ENCODE measurements at places on chromosomes 5 and 9.

- DNase-seq, result no peak
These were observed 226.8 kb downstream of the NMUR2 start for GRCh38 chr5:152178350-152178699.

GRCh38 chr9:25709941-25710340 is 31.7 kb upstream of the TUSC1 start:
- DNase-seq, result no peak

DNA sequence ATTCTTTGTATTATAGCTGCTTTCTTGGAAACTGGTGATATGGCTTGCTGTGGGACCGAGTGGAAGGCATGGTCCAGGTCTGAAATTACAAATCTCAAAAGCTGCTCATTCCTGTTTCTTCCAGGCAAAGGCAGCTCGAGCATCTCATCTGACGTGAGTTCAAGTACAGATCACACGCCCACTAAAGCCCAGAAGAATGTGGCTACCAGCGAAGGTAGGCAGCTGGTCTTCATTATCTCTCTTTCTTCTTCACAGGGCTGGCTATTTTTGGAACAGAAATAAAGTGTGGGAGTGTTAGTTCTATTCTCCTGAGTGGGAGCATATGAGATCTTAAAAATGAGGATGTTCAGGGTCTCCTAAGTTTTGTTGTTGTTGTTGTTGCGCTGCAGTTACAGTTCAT is 115.9 kb downstream of the FBXL7 start:
- DNase-seq, result no peak

GRCh38 chr5:133205649-133206048 is 153.8 kb downstream of the HSPA4 start:
- no peak for DNase-seq

DNA sequence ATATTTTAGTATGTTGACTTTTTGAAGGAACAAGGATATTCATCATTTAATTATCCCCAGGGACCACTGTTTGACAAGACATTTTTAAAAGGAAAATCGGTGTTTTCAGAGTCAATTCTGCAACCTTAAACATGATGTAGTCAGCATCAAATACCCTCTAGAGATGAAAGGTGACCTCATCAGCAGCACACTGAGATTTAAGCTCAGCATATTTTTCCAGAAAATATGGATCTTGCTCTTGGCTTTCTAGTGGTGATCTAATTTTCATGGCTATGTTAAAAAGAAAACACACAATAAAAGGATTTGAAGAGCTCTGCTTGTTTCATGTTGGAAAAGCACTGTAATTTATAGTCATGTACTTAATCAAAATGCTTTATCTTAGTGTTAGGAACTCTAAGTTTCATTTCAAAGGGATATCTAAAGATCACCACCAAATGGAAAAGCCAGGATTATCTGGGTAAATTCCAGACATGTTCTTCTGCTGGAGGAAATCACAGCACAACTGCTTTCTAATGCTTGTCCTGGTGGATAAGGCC is 487.2 kb downstream of the ENC1 start:
- no peak for DNase-seq

- DNase-seq, result no peak
These were observed 567.2 kb downstream of the EFNA5 start for GRCh38 chr5:107103522-107103921.

GRCh38 chr5:165783024-165783423 is 2277.6 kb downstream of the MAT2B start:
- DNase-seq, result no peak

- DNase-seq, result no peak
These were observed 159.7 kb downstream of the TLE1 start for GRCh38 chr9:81529556-81530193.

DNA sequence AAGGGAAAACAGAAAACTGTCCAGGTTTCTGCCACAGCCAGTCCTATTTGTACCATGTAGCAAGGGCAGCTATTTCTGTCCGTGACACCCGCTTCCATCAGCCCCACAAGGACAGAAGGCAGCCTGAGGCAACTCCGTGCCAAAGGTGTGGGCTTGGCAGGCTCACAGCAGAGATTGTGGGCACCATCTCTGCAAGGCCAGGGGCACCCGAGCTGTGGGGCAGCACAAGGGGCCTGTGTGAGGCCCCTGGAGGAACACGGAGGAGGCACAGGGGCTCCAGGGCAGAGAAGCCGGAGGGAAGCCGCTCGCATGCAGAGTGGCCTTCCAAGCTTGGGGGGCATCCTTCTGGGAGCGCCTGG is 43.5 kb downstream of the COL23A1 start:
- DNase-seq, result no peak

GRCh38 chr5:143001764-143002351 is 231.7 kb downstream of the ARHGAP26 start:
- DNase-seq, result no peak

- no peak for DNase-seq
These were observed 185.5 kb downstream of the HSD17B3 start for GRCh38 chr9:96116275-96117064.

GRCh38 chr5:114369680-114370417 is 8.0 kb downstream of the KCNN2 start:
- no peak for DNase-seq

- no peak for DNase-seq
These were observed 13.4 kb upstream of the CCDC112 start for GRCh38 chr5:115309751-115310370.

- no peak for DNase-seq
These were observed 1218.2 kb downstream of the FOXD4L5 start for GRCh38 chr9:64066736-64067368.

DNA sequence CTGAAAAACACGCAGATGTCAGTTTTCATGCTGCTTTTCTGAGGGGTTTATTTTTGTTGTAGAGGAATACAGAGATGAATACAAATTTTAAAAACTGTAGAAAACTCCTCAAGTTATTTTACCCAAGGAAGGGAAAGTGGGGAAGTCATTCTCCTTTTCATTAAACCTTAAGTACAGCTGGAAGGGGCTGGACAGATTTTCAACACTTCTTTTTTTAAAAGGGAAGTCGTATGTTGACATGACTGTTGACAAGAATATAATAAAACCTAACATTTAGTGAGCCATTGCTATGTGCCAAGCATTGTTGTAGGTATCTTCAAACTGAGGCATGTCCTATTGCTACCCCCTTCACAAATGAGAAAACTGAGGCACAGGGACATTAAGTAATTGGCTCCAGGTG is 235.7 kb upstream of the ELL2 start:
- DNase-seq, result no peak

- no peak for DNase-seq
These were observed 10.5 kb downstream of the CDHR2 start for GRCh38 chr5:176559683-176560082.

DNA sequence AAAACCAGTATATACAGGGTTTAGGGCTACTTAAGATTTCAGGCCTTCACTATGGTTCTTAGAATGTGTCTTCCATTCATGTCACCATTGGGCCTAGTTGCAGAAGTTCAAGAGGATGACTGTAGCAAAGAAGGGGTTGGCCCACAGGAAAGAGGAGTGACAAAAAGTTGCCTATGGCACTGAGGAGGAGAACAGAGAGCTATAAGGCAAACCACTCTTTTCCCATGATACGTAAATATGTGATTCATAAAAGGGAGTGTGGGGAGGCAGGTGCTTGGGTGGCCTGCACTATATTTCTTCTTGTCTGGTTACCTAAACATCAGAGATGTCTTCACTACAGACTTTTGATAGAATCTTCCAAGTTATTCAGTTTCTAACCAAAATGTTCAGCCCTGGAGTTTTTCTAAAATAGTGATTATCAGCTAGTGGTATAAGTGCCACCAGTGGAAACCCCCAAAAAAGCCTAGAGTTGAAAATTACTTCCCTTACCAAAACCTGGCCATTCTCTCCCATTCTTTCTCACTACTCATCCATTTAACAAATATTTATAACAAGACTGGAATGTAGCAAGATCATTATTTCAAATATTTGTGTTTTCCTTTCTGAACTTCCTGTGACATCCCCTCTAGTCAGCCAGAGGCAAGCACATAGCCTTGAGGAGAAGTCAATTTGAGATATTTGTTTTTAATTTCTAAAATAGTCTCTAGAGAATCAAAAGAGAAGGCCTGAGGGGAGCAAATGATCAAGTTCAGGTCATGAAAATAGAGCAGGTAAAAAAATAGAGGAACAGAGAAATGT is 367.4 kb downstream of the EFNA5 start:
- no peak for DNase-seq

GRCh38 chr5:57032151-57032551 is 80.2 kb upstream of the MIER3 start:
- DNase-seq, result no peak

DNA sequence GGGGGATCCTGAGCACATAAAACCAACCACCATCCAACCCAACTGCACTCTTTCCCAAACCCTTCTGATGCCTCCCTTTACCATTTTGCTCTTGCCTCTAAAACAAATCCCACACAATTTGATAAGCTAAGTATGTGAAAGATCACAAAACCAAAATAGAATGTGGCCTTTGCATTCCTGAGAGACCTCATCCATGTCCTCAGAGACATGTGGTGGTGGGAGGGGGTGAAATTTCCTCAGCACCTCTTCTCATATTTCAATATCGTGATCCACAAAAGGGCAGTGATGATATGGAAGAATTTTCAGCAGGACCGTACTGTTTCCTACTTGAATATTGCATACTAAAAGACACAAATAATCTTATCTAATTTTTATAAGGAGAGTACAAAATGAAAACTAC is 423.3 kb downstream of the TLE1 start:
- no peak for DNase-seq

DNA sequence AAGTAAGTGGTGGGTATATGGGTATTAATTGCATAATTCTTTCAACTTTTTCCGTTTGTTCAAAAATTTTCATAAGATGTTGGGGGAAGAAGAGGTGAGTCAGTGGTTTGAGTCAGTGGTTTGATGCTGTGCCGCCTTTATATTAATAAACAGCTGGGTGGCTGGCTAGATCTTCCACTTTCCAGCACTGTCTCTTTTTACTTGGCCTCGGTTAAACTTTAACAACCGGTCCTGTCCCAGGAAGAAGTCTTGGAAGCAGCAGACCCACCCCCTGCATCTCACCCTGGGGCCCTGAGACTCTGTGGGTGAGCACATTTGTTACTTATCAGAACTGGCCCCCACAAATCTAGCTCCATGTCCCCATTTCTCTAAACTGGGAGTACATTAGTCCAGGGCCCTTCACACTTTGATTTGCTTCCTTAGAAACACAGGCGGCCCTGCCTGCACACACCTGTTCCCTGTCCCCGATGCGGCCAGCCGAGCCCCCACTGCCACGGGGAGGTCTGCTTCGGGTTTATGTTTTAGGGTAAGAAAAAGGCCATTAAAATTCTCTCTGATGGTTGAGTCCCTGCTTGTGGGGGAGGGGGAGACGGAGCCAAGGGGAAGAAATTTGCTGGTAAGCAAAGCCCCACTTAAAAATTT is 90.7 kb downstream of the PTCH1 start:
- DNase-seq, result no peak

DNA sequence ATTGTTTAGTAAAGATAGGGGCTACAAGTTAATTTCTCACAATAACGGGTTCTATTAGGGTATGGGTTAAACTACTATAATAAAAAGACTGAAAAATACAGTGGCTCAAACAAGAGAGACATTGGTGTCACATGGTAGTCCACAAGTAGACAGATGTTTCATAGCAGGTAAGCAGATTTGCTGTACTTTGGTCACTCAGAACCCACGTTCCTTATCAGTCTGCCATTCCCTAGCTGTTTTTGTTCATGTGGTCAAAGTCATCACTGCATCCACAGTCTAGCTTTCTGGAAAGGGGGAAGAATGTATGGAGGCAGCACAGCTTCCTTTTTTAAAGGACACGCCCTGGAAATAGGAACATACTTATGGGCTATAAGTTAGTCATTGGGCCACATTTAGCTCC is 73.0 kb downstream of the SLC12A2 start:
- DNase-seq, result no peak

GRCh38 chr5:33153831-33154230 is 286.9 kb upstream of the TARS1 start:
- DNase-seq, result no peak

DNA sequence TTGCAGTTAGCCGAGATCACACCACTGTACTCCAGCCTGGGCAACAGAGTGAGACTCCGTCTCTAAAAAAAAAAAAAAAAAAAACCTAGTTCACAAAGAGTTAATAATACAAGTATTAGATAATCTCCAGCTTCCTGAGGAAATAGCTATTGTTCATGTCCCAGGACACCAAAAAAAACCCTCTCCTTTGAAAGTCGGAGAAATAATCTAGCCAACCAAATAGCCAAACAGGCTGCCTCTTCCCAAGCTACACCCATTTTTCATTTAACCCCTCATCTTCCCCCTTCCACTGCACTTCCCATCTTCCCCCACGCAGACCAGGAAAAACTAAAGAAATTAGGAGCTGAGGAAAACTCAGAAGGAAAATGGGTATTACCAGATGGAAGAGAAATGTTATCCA is 23.6 kb downstream of the CNOT8 start:
- DNase-seq, result no peak

- DNase-seq, result no peak
These were observed 273.1 kb downstream of the DRD1 start for GRCh38 chr5:175170899-175171298.

- no peak for DNase-seq
These were observed 14.7 kb upstream of the TNC start for GRCh38 chr9:115132648-115133047.

DNA sequence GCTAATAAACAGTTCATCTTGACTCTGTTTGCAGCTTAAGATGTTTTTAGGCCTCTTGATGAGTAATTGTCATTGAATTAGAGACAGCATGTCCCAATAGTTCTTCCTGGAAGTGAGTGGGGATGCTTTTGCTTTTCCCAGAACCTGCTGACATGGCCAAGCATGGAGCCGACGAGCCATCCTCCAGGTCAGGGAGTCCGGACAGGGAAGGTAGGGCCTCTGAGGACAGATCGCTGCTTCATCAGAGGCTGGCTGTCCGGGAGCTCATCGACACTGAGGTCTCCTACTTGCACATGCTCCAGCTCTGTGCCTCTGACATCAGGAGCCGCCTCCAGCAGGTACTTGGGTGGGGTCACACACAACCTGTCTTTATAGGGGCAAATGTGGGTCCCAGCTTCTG is 16.3 kb downstream of the ARHGEF37 start:
- DNase-seq, result no peak

DNA sequence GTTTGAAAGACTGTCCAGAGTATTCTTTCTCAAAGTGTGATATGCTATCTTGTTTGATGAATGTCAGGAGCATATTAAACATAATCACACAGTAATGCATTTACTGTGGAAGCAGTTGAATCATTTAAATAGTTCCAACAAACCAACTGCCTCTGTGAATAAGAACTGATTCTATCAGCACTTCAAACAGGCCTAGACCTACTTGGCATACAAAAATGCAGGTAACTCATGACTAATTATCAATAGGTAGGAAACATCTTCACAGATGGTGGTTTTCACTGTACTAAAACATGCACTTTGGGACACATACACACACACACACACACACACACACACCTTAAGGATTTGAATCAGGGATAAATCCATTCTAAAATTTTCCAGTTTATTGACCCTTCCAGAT is 91.2 kb upstream of the SNX2 start:
- DNase-seq, result no peak
